Hematopoietic multipotent progenitor cell treated with erythropoietin and hydrocortisone succinate and interleukin-3 and kit ligand, for 8 days (in vitro differentiated cells): ENCODE measurements at places on chromosomes 6 and 20.
A peak's percentile ranks its signal among the peaks of the same experiment; 100 is the strongest.

- no peak for DNase-seq
Measured at GRCh38 chr20:57043091-57043490, 223.3 kb downstream of the BMP7 start.

DNA sequence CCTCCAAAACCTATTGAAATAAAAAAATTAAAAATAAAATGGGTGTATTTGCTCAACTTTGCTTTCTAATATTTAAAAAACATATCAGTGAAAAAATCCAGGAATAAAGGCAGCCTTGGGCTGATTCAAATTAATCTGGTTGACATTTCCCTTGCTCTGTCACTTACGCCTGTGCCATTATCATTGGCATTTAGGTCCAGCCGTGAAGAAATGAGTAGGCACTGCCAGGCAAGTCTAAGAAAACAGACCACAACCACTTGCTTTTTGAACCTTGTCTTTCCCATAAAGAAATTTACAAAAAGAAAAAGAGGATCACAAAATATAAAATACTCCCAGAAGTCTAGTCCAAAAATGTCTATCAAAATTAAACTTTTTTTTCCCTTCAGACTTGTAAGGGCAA, 59.2 kb upstream of the HBS1L start:
- DNase-seq, result no peak

GRCh38 chr6:134753001-134753400, 196.9 kb downstream of the ALDH8A1 start:
- DNase-seq, result no peak

DNA sequence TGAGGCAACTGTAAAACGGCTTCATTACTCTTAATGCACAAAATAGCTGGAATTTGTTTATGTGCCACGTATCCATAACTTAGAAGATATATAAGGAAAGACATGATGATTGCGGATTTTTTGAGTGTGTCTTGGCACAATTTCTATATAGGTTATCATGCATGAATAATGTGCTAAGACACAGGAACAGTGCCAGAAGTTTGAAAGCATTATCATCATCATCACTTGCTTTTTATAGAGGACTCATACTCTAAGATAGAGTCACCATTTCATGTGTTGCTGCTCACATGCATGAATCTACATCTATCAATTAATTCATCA, 113.4 kb downstream of the ELOVL4 start:
- no peak for DNase-seq

GRCh38 chr6:156189195-156189594, 588.0 kb upstream of the ARID1B start:
- DNase-seq, result no peak

- no peak for DNase-seq
Measured at GRCh38 chr20:56380375-56380774, 11.6 kb downstream of the AURKA start.

DNA sequence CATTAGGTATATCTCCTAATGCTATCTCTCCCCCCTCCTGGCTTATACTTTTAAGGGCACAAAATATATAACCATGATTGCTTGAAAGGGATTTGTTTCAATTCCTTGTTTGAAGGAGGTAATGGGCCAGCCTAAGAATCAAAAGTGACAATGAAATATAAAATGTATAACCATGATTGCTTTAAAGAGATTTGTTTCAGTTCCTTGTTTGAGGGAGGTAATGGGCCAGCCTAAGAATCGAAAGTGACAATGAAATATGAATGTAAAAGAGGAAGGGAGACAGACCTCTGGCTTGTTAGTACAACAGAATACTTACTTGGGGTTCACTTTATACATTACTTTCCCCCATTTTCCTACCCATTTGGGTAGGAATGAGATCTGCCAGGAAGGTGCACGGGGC, 55.5 kb downstream of the FOXC1 start:
- DNase-seq, result no peak

- no peak for DNase-seq
Measured at GRCh38 chr20:35972462-35972861, 4.1 kb downstream of the CNBD2 start.

- no peak for DNase-seq
Measured at GRCh38 chr6:114514170-114514569, 171.3 kb upstream of the HS3ST5 start.

- DNase-seq, result no peak
Measured at GRCh38 chr20:34163307-34163706, 51.3 kb upstream of the EIF2S2 start.

- peak; percentile 40 for DNase-seq
Measured at GRCh38 chr6:44255105-44255808, 2.1 kb downstream of the SLC35B2 start.

- no peak for DNase-seq
Measured at GRCh38 chr20:23582293-23582692, 14.0 kb upstream of the CST9L start.

- no peak for DNase-seq
Measured at GRCh38 chr6:131122007-131122406, 13.3 kb upstream of the AKAP7 start.

DNA sequence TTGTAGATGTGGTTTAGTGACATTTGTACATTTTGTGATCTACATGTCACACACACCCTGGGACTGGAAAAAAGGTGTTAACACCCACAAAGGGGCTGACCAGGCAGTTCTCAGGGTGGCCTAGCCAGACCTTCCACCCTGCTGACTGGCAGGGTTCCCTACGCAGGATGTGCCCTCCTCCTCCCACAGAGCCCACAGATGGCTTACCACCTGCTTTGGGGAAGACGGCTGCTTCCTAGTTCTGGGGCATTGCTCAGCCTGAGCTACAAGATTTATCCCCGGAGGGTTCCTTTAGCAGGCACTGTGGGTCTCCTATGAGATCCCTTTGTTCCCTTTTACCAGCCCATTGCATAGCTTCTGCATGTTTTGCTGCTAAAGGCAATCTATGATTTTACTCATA, 35.1 kb downstream of the SNAP25 start:
- DNase-seq, result no peak

- peak; percentile 56 for DNase-seq
Measured at GRCh38 chr6:134373282-134373922, 55.5 kb upstream of the SGK1 start.

- no peak for DNase-seq
Measured at GRCh38 chr20:259981-260380, 2.5 kb downstream of the DEFB132 start.

GRCh38 chr6:17132967-17133366, 31.1 kb downstream of the STMND1 start:
- DNase-seq, result no peak

DNA sequence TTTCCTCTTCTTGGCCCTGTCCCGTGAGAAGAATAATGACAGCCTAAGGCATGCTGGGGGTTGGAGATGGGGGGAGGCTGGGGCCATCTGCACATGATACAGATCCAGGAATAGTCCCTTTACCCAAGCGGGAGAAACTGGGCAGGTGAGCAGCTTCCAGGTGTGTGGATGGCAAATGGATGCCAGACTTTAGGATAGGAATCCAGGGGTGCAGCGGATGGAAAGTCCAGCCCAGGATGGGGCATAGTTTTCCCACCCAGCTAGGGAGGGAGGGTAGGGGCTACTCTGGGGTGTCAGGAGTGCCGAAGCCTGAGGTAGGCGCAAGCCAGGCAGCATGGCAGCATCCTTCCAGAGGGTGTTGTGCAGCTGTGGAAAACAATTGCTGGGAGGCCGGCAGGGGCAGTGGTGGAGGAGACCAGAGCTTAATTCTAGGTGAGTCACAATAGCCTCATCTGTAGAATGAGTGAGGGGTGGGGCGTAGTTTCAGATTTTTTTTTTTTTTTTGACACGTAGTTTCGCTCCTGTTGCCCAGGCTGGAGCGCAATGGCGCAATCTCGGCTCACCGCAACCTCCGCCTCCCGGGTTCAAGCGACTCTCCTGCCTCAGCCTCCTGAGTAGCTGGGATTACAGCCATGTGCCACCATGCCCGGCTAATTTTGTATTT, 15.4 kb upstream of the FAM110A start:
- DNase-seq, result no peak

- no peak for DNase-seq
Measured at GRCh38 chr20:31587545-31588389, 17.3 kb upstream of the ID1 start.

DNA sequence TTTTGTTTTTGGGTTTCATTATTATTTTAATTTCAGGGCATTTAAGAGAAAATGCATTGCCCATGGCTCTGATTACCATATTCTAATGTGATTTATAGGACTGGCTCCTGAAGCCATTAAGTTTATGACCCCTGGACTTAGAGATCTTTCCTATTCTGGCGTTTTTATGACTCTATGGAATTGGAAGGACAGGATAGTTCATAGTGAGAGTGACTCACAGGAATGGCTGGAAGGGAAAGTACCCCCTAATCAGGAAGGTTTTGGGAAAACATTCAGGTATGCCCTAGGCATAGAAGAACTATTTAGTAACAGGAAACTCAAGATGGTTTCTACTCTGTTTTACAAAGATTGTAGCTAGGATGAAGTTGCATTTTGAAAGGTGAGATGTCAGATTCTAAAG, 108.6 kb upstream of the SLC2A12 start:
- DNase-seq, result no peak

GRCh38 chr20:58970146-58970545, 10.9 kb upstream of the NELFCD start:
- no peak for DNase-seq

DNA sequence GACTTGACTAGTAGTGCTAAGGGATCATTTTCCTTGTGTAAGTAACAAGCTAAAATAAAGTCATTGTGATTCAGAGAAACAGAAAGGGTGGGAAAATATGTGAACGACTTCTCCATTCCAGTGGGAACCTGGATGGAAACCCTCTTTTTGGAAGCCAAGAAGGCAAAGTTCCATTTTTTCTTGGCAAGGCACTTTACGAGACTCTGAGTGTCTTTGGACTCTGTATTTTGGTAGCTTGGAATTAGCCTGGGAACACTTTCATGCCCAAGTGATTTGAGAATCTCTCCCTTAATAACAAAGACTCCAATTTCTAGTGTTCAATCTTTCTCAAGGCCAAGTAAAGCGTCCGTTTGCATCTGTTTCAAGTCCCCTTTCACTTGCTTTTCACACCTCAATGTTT, 100.5 kb upstream of the SASH1 start:
- no peak for DNase-seq

- DNase-seq, result no peak
Measured at GRCh38 chr6:141610741-141611140, 522.0 kb upstream of the GJE1 start.

DNA sequence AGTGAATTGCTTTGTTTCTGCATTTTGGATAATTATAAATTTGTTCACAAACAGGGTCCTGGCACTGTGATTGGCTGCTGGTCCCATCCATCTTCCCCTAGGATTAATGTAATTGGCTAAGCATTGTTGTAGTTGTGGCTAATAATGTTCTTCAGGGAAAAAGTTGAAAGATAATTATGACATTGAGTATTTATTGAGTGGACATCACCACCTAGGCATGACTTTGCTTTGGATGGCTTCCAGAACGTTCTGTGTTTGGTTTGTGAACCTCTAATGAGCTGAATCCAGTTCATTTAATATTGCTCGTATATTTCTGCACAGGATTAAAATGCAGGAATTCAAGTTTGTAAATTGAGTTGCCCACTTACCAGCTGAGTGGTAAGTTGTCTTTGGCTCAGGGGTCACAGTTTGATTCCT, 55.1 kb downstream of the ARID1B start:
- DNase-seq, result no peak

- no peak for DNase-seq
Measured at GRCh38 chr20:49594143-49594930, 26.4 kb upstream of the PTGIS start.

GRCh38 chr20:53245574-53245973, 273.4 kb downstream of the TSHZ2 start:
- no peak for DNase-seq

DNA sequence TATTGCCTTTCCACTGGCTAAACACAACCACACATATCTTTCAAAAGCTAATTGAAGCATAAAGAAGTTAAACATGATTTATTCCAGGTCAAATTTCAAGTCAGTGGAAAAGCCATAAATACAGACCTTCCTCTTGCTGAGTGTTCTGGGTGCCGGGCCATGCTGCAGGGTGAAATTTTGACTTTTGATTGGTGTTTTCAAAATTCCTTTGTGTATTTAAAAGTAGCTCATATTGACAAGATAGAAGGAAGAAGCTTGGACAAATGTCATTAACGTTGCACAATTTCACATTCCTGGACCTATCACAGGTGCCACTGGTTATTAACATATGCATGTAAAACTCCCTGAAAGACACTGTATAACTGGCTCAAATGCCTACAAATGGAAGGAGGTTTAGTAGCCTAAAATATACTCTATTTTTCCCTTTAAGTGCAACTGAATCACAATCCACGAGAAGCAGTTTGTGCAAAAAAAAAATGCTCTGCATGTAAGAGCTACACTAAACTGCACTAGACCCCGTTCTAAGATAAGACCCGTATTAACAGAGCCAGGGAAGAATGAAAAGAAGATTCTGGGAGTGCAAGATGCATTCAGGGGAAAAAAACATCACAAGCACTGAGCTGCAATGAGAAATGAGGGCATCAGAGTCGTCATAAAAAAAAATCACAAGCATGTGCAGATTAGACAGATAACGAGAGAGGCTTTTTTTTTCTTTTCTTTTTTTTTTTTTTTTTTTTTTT, 30.4 kb downstream of the ATXN1 start:
- DNase-seq, result no peak

GRCh38 chr6:155290491-155290890, 23.8 kb downstream of the TFB1M start:
- no peak for DNase-seq

- DNase-seq, result no peak
Measured at GRCh38 chr6:148203281-148203925, 139.2 kb upstream of the SASH1 start.

- DNase-seq, result no peak
Measured at GRCh38 chr20:22462975-22463914, 121.1 kb downstream of the FOXA2 start.

- DNase-seq, result no peak
Measured at GRCh38 chr20:41621421-41621820, 3.2 kb upstream of the CHD6 start.

DNA sequence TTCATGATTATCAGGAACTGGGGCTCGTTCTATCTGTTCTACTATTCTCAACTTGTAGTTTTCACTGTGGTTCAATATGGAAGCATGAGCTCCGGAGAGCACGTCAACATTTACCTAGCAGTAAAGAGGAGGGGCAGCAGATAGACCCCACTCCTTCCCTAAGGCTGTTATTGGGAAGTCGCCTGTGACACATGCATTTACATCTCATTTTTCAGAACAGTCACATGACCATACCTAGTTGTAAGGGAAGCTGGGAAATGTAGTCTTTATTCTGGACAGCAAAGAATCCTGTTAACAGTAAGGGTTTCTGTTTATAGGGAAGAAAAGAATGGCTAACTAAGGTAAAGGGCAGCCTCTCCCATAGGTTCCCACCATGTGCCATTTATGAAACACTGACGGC, 158.3 kb downstream of the ZFP64 start:
- no peak for DNase-seq

- DNase-seq, result no peak
Measured at GRCh38 chr6:83873869-83874268, 14.4 kb downstream of the CYB5R4 start.

GRCh38 chr20:1722513-1723050, 65.0 kb upstream of the SIRPG start:
- no peak for DNase-seq

DNA sequence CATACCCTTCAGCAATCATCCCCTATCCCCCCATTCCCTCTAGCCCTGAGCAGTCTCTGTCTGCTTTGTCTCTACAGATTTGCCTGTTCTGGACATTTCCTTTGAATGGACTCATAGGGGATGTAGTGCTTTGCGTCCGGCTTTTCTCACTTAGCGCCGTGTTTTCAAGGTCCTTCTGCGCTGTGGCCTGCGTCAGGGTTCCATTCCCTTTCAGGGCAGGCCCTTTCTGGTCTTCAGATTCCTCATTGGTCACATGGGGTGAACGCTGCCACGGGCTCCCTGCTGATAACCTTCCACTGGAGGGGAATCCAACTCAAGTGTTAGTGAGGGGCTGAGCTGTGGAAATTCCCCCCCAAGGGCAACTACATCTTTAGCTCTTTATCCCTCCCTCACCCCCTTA, 36.4 kb upstream of the APCDD1L start:
- no peak for DNase-seq
